Prostate gland (tissue), 2 donors: ENCODE measurements at places on chromosomes 5 and 9.

- no peaks in the 10 kb centered on the region for H3K36me3 ChIP-seq
- no peak overlapping the region for H3K4me3 ChIP-seq
- no peaks in the 10 kb centered on the region for H3K27me3 ChIP-seq
- H3K27ac ChIP-seq = no peak overlapping the region
- DNase-seq = no peak
- H3K4me1 ChIP-seq = no peaks in the 10 kb centered on the region
Measured at GRCh38 chr9:78905986-78906755, 609.2 kb downstream of the PSAT1 start.

GRCh38 chr5:97245386-97245785 is 62.3 kb upstream of the RIOK2 start:
- H3K4me3 ChIP-seq = no peak overlapping the region
- H3K27me3 ChIP-seq = no peaks in the 10 kb centered on the region
- no peaks in the 10 kb centered on the region for H3K4me1 ChIP-seq
- no peak overlapping the region for H3K27ac ChIP-seq

- H3K4me3 ChIP-seq = no peak overlapping the region
- H3K27ac ChIP-seq = peak overlapping the region; percentile 0
- no peak for DNase-seq
- H3K36me3 ChIP-seq = no peaks in the 10 kb centered on the region
Measured at GRCh38 chr9:589723-590122, 251.8 kb upstream of the DMRT1 start.

GRCh38 chr5:107126341-107126740 is 544.4 kb downstream of the EFNA5 start:
- H3K4me1 ChIP-seq = no peaks in the 10 kb centered on the region
- no peak overlapping the region for H3K27ac ChIP-seq
- H3K4me3 ChIP-seq = no peak overlapping the region
- H3K36me3 ChIP-seq = no peaks in the 10 kb centered on the region
- no peaks in the 10 kb centered on the region for H3K27me3 ChIP-seq
